Activated CD8-positive, alpha-beta memory T cell treated with anti-CD3 and anti-CD28 coated beads, Interleukin-2, amount 50 U/mL, for 48 hours (primary cell): ENCODE measurements at places on chromosomes 2 and 18.

- DNase-seq: peak; percentile 60
Measured at GRCh38 chr18:69469444-69469919, 68.8 kb downstream of the DOK6 start.

DNA sequence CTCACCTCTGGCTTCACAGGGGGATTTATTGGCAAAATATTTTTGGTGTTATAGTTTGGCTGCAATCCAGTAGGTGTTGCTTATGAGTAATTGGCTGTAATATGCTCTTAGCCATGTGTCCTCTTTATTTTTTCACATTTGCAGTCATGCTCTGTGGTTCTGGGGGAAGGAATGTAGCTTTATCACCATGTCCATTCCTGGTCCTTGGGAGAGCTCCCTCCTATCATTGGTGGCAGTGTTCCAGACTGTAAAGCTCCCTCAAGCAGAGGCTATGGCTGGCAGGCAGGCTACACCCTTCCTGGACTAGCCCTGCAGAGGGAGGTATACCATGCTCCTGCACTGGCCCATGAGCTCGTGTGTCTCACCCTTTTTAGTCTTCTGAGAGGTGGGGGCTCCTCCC lies 120.0 kb upstream of the FSIP2 start:
- DNase-seq: no peak

- no peak for DNase-seq
Measured at GRCh38 chr2:168295051-168295450, 47.7 kb upstream of the STK39 start.

DNA sequence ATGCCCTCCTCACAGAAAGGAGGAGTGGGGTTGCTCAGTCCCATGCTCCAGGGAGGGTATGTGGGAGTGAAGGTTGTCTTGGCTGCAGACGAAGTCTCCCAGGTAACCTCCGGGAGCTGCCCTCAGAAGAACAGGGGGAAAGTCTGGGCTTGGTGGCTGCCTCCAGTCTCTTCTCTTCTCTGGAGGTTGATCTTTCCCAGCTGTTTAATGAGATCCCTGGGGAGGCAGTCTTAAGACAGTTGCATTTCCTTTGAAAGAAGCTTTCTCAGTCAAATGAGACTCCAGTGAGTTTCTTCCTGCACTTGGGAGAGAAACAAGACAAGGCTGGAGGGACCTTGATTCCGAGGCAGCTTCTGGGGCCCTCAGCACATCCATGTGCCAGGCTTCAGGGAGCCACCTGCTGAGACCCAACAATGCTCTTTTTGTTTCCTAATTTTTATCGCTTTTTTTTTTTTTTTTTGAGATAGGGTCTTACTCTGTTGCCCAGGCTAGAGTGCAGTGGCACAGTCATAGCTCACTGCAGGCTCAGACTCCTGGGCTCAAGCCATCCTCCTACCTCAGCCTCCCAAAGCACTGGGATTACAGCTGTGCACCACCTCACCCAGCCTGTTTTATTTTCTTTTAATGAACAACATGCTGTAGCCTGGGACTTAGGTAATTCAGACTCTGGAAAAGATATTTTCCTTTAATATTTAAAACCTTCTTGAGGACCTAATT lies 71.7 kb upstream of the TPO start:
- no peak for DNase-seq

DNA sequence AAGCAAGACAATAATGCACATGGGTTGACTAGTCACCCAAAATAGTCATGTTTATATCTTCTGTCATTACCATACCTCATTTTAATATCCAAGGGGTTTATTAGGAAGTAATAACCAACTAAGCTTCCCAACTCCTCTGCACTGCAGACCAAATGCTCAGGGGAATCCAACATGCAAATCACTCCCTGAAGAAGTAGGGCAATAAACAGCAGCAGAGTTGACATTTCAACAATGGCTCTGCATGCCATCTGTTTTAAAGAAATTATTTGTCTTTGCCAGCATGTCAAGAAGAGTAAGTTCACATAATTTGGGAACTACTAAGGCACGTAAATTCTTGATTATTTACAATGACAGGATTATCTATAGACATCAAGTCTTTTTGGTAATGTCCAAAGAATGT lies 84.4 kb upstream of the LYPD1 start:
- no peak for DNase-seq

DNA sequence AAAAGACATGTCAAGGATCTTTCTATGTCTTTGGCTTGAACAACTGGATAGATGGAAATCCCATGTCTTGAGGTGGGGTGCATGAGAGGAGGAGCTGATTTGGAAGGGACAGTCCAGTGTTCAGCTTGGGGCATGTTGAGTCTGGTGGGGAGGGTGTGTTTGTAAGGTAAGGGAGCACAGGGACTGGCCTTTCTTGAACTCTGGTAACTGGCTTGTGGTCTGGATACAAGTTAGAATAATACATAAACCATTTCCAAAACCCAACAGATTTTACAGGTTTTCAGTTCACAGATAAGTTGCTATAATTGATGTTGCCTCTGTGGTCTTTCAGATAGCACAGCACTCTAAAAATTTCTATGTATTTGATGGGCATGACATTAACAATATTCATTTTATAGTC lies 24.2 kb downstream of the RHBDD1 start:
- DNase-seq: no peak

GRCh38 chr18:7812431-7813063 lies 245.4 kb downstream of the PTPRM start:
- DNase-seq: no peak

- no peak for DNase-seq
Measured at GRCh38 chr2:201204655-201205514, 21.9 kb downstream of the CASP10 start.

- DNase-seq: no peak
Measured at GRCh38 chr2:207274530-207275189, 108.9 kb upstream of the KLF7 start.

- DNase-seq: no peak
Measured at GRCh38 chr18:37604032-37604431, 38.4 kb upstream of the CELF4 start.

DNA sequence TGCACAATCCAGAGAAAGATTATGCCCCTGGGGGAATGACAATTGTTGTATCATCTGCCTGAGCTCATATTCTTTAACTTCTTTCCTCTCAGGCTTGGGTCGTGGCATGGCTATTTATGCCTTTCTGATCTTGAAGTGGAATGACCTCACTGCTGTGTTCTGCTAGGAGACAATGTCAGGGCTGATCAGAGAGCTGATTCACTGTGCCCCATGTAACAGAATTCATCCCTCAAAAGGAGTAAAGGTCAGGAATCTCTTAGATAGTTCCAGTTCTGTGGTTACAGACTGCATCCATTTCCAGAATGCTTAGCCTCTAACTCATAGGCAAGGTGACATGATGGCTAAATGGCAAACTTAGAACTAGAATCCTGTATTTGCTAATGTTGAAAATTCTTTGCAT lies 511.7 kb upstream of the CNTNAP5 start:
- DNase-seq: no peak

GRCh38 chr2:44093970-44094369 lies 74.7 kb upstream of the PPM1B start:
- no peak for DNase-seq

DNA sequence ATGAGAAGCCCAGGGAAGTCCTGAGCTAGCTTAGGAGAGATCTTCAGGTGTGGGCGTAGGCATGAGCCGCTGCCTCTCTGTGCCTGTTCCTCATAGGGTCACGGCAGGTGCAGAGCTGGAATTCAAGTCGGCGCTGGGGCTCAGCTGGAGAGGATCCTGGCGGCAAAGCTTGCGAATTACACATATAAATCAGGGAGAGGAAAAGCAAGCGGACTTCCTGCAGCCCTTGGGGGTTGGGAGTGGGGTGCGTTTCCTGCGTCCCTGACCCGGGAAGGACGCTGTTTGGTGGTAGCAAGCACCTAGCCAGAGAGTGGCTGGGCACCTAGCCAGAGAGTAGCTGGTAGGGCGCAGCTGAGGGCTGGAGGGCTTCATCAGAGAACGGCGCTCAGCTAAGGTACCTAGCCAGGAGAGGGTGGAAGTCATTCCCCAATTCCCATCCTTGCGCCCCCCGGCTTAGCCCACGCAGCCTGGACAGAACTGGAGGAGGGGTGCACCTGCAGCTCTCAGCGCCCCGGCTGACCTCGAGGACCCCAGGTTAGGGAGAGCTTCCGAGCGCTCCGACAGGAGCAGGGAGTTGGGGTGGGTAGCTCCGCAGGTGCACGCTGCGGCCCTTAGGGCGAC lies 459 bp upstream of the EFR3B start:
- DNase-seq: peak; percentile 62

DNA sequence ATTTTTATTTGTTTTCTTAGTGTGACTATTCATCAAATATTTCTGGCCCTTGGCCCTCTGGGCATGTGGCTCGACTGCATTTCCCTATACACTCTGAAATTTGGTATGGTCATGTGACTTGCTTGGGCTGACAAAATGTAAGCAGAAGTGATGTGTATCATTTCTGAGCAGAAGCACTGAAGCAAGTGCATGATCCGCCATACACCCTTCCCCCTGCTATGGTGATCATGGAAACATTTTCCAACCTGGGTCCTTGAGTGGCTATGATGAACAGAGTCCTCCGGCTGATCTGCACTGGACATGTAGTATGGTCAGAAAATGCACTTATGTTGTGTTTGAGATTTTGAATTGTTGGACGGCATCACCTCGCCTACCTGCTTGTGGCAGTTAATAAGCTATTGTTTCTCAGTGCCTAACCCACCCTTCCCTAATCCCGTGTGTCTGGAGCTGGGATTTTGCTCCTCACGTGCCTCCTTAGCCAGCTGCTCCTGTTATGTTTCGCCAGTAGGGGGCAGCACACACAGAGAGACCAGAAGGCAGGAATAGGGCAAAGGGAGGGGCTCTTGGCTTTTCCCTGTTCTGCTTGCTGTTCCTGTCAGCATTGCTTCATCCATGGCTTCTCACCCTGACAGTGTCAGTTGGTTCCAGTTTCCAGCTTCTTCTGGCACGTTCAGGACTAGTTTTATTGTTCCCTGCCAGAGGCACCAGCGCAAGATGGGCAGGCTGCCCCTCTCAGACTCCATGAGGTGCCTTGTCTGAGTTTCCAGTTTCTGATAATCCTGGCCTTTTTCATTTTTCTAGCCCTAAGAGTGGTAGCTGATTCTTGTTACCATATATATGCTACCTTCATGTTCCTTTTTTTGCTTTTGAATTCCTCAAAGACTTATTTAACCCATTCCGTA lies 207.4 kb downstream of the ARL6IP6 start:
- DNase-seq: peak; percentile 82

- DNase-seq: no peak
Measured at GRCh38 chr2:99886418-99886817, 256.0 kb downstream of the AFF3 start.

- no peak for DNase-seq
Measured at GRCh38 chr2:126653761-126654160, 2.2 kb upstream of the GYPC start.

DNA sequence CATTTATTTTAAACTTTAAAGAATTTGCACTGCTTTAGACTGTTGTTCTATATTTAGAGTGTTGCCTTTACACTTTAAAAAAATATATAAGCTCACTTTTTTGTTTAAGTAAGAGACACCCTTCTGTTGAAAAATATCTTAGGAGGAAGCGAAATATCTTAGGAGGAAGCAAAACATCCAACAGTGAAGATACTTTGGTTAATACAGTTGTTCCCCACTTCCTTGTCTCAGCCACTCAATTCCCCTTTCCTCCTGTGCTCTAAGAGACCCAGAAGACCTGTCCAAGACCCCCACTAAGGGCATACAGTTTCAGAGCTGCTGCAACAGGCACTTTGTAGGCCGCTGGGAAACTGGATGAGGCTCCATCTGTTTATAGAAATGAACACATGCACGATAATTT lies 5.7 kb downstream of the SERPINB8 start:
- no peak for DNase-seq

- DNase-seq: no peak
Measured at GRCh38 chr2:143300536-143300935, 171.3 kb downstream of the ARHGAP15 start.

DNA sequence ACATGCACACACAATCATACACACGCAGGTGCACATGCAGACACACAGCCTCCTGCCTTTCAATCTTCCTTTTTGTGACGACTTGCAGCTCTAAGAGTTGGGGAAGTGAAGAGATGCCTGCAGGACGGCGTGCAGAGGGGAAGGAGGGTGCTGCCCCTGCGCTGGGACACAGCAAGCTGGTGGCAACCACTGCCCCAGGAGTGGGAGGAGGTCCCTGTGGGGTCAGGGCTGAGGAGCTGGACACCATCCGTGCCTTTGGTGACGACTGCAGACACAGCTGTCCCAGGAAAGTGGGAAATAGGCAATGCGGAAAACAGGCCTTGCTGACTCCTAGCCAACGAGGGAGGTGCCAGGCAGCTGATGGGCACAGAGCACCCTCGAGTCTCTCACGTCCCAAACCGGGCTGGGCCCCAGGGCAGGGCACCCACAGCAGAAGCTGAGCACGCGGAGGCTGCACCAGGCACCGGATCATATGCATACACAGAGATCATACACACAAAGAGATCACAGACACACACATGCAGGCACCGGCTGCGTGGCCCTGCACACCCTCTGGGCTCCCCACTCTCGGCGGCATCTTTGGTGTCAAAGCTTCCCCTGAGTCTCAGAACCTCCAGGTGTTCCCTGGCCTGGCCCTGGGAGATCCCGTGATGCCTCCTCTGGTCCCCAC lies 146.1 kb downstream of the PXDN start:
- no peak for DNase-seq

GRCh38 chr2:219460424-219460926 lies 25.8 kb downstream of the SPEG start:
- no peak for DNase-seq

GRCh38 chr18:13455960-13456481 lies 237.5 kb downstream of the LDLRAD4 start:
- DNase-seq: peak; percentile 72

- DNase-seq: no peak
Measured at GRCh38 chr2:229635371-229635680, 79.0 kb downstream of the DNER start.

- no peak for DNase-seq
Measured at GRCh38 chr18:68484241-68484640, 230.7 kb downstream of the TMX3 start.

- no peak for DNase-seq
Measured at GRCh38 chr2:12844511-12844910, 127.8 kb downstream of the TRIB2 start.

- DNase-seq: no peak
Measured at GRCh38 chr2:232925821-232926156, 55.7 kb downstream of the SNORC start.

- DNase-seq: no peak
Measured at GRCh38 chr18:51437280-51438271, 240.1 kb upstream of the MEX3C start.

DNA sequence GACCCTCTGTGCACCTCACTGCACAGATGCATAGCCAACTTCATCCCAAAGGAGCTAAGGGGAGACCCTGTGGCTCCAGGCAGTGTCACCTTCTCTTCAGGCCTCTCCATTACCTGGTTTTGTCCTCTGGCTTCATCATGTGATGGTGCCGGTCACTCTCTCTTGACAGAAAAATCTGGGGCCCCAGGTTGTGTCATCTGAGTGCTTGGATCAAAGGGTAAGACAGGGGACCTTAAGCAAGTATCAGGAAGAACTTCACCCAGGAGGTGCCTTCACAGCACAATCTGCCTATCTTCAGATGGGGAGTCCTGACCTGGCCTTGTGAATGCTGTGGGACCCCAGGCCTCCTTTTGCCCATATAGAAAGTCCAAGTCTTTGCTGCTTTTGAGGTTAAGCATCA lies 104.4 kb downstream of the POLR1A start:
- no peak for DNase-seq

GRCh38 chr2:158934170-158934569 lies 34.3 kb upstream of the TANC1 start:
- no peak for DNase-seq
